ENCODE measurements at places on chromosomes 13 and 19.

DNA sequence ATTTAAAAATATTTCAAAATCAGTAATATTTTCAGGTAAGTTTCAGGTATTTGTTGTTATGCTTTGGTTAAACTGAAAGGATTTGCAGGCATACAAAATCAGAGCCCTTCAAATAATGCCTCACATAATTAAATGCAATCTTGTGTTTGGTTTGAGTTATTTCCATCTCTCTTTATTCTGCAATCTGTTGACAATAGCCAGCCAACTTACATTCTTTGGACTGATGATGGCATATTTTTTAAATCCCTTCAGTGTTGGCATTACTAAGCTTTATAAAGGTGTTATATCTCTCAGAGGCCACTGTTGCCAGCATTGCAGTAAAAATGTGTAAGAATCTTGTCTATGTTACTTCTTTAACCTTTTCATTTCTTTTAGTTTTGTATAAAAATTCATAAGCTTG, 257.2 kb upstream of the RFC3 start:
- no peak for DNase-seq

- DNase-seq = no peak
These were observed 750 bp downstream of the RAB20 start for GRCh38 chr13:110560601-110561343.

GRCh38 chr19:38893341-38893771, 6.1 kb downstream of the SIRT2 start:
- DNase-seq = no peak

DNA sequence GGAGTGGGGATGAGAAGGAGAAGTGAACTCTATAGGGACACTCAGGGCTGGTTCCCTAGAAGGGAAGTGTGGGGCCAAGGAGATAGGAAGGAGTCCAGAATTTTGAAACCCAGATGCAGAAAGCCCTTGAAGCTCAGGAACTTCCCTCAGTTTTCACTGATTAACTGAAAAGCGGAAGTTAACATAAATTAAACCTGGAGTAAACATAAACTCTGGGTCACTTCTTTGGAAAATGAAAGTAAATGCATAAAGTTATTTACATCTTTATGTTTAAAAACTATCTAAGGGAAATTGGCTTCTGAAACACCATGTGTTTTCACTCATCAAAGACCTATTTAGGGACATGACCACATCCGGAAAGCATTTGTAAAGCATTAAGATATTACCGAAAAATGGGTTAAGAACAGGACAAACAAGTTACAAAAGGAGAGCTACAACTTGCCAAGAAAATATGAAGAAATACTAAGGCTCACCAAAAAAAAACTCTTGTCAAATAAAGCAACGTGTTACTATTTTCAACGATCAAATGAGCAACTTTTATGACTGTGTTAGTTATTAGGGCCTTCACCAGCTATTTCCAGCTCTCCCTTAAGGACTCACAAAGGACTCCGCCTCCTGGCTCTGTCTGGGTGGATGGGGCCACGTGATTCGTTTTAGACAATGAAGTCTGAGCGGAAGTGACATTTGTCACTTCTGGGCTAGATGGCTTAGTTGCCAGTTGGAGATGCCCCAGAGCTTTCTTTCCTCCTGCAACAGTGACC, 439.1 kb upstream of the ZNF507 start:
- DNase-seq = no peak

DNA sequence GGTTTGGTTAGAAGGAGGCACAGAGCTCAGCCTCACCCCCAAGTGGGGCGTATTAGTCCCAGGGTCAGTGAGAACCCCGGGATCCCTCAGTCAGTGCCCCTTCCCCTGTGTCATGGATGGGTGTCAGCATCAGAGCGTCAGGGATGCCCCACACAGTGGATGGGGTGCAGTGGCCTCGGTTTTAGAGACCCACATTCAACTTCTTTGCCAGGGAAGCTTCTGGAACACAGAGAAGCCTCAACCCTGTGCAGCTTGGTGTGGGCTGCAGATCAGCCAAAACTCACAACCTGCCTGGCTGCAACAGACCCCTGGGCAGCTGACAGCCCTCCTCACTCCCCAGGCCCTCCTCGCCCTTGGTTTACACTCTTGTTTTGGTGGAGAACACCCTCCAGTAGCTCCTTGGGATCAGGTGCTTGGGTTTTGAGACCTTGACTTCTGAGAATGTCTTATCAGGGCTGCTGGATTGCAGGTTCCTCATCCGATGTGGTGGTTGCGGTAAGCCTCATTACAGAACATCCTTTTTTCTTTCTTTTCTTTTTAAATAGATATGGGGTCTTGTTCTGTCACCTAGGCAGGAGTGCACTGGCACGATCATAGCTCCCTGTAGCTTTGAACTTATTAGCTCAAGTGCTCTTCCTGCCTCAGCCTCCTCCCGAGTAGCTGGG, 11.0 kb downstream of the ZNF333 start:
- no peak for DNase-seq

- DNase-seq = no peak
These were observed 1.1 kb downstream of the RPL36 start for GRCh38 chr19:5690955-5691821.

DNA sequence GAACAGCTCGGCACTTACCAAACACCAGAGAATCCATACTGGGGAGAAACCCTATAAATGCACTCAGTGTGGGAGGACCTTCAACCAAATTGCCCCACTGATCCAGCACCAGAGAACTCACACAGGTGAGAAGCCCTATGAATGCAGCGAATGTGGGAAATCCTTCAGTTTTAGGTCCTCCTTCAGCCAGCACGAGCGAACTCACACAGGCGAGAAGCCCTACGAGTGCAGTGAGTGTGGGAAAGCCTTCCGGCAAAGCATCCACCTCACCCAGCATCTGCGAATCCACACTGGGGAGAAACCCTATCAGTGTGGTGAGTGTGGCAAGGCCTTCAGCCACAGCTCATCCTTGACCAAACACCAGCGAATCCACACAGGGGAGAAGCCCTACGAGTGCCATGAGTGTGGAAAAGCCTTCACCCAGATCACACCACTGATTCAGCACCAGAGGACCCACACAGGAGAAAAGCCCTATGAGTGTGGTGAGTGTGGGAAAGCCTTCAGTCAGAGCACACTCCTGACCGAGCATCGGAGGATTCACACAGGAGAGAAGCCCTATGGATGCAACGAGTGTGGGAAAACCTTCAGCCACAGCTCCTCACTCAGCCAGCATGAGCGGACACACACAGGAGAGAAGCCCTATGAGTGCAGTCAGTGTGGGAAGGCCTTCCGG, 8.3 kb downstream of the ZNF135 start:
- no peak for DNase-seq

DNA sequence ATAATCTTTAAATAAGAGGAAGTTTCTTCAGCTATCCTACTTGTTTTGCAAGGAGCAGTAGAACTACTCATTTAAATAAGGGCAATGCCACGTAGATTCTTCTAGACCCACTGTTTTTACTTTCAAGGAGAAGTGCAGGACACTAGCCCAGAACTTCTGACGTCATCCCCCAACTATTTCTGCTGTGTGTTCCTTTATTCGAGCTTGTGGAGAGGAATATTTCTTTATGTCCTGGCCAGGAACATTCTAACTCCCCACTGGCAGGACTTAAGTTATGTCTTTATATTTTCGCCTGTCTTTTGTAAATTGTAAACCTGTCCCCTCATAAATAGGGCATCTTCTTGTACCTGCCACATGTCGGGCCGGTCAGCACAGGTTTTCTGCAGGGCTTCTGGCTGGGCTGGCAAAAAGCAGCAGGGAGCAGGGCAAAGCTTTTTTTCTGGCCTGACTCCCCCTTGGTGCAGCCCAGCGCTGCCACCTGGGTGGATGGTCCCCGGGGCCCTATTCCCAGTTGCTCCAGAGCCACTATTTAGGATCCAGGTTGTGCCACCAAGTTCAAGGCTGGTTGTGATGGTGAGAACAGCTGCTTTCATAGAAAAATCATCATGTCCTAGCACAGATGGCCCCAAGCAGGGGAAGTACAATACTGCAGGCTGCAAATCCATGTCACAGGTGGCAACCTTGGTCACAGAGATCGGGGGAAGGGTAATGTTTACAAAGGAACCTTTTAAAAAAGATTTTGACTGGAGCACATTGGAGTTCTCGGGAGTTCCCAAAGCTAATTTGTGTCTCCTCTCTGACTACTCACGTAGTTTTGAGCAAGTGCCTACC, 1.8 kb downstream of the MBNL2 start:
- DNase-seq = no peak

DNA sequence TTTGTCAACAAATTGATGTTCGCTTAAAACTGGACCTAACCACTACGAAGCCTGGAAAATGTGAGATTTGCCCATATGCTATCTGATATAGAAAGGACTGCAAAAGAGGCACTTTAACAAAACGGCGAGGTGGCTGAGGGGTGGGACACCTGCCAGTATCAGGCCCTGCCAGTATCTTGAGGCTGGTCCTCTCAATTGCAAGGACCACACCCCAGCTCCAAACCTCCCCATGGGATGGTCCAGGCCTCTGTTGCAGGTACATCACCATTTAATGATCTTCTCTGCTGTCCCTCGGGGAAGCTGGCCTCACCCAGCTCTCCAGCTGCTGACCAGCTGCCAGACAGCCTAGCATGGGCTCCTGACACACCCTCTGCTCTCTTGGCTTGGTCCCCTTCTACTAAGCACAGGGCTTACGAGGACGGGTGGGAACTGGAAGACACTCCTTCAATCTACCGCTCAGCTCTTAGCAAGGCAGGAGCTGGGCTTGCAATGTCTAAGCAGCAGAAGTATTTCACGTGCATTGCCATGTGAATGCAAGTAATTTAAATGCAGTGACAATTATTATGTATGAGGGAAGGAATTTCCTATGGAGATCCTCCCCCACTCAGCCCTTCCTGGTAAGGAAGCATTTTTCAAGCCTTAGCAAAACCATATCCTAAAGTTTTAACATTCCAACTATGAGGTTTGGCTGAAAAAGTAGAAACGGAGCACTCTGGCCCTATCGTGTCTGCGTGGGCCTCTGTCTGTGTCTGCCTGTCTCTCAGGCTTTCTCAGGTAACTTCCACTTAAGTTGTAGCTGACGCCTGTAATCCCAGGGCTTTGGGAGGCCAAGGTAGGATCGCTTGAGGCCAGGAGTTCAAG, 63.9 kb downstream of the LATS2 start:
- no peak for DNase-seq

GRCh38 chr13:74794147-74794546, 659.9 kb upstream of the KLF12 start:
- DNase-seq = no peak

DNA sequence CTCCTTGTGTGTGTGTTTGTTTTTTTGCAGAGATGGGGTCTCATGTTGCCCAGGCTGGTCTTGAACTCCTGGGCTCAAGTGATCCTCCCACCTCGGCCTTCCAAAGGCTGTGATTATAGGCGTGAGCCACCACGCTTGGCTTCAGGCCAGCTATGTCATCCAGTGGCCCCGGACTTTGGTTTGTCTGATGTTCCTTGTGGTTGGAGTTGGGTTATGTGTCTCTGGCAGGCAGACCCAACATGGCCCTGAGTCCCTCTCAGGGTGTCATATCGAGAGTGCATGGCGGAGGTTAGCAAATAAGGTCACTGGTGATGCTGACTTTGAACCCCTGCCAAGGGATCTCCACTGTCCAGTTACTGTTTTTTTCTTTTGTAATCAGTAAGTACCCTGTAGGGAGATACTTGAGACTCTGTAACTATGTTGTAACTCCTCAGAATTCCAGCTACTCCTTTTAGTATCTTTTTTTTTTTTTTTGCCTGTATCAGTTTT, 37.3 kb downstream of the SMARCA4 start:
- DNase-seq = no peak

DNA sequence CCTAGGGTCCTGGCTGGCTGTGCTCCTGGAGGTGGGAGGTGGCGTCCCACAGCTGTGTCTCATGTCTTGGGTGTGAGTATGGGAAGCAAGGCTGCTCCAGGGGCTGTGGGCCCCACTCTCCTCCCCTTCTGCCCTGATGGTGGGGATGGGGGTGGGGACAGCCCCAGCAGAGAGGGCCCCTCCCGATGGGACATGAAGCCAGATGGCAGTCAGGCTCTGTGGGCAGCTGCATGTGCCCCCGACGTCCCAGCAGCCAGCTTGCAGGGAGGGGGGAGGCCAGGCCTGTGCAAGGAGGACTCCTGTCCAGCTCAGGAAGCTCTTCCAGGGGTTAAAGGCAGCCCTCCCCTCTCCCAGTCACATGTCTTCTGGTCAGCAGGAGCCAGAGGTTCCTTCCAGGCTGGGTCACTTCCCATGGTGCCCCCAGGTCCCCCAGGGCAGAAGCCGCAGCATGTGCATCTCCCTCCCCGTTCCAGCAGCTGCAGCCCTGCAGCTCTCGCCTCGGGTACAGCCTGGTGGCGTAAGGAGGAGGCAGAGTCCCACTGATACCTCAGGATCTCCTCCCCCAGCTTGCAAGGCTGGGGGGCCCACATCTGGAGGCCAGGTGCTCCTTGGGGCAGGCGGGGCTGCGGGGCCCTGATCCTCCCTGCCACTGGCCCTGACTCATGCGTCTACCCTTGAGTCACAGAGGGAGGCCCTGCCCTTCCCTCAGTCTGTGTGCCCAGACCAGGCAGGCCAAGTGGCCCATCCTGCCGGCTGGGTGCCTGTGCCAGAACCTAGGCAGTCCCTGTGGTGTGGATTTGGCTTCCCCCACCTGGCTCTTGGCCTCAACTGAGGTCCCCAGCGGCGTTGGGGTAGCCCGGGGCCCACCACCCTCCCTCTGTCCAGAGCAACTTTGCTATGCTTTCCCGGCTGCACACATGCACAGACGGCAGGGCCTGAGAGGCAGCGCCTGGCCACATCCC, 13.0 kb downstream of the YIPF2 start:
- DNase-seq = no peak

GRCh38 chr13:46834657-46835056, 37.7 kb upstream of the ESD start:
- no peak for DNase-seq

DNA sequence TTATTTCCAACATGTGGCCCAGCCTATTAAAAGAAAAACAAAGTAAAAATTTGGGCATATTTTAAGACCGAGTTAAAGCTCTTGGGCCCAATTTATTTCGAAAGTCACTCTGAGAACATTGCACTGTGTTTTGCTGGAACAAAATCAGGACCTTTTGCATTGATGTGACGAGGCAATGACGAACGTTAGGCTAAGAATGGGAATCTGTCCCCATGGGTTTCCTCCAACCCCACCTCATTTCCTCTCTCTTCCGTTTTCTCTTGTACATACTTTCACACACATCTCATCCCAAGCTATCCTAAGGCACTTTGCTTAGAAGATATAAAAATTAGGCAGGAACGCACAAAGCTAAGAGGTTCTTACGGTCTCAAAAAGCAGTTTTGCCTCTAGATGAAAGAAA, 22.1 kb downstream of the EDNRB start:
- no peak for DNase-seq

DNA sequence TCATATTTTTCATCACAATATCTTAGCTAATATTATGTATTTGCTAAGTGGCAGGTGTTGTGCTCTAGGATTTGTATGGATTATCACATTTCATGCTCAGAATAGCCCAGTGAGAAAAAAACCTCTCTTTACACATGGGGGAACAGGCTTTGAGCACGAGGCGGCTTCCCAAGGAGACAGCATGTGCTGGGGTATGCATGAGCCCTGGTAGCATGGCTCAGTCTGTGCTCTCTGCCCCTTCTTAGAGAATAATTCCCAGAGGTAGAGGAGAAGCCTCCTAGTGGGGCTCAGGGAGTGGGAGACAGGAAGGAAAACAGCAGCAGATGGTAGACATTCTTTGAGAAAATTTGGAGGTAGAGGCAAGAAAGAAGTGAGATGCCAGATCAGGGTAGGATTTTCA, 31.6 kb downstream of the RNASEH2B start:
- no peak for DNase-seq

Data from Panc1 (cell line).